ENCODE measurements at places on chromosomes 2 and 18.
A peak's percentile ranks its signal among the peaks of the same experiment; 100 is the strongest.

GRCh38 chr2:19442731-19443130, 84.3 kb upstream of the OSR1 start:
- DNase-seq = no peak

GRCh38 chr2:12948961-12949353, 232.2 kb downstream of the TRIB2 start:
- DNase-seq = no peak

- DNase-seq = no peak
Measured at GRCh38 chr2:127124426-127124825, 17.5 kb upstream of the BIN1 start.

DNA sequence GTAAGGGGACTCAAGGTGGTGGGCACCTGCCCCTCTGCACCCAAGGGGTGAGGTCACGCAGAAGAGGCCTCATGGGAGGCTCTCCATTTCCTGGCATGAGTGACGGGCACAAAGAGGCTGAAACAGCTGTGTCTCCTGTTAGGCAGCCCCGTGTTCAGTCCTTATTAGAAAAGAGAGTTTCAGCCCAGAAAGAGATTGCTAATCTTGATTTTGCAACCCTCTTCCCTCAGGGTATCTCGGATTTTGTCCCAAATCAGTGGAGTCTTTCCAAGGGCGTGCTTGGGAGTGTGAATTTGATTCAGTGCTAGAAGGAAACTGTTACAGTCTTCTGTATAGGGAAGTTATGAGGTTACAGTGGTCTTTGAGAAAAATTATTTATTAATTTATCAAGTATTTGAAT, 10.4 kb downstream of the TNFRSF11A start:
- DNase-seq = no peak

GRCh38 chr2:45115181-45115580, 105.9 kb upstream of the SIX2 start:
- DNase-seq = no peak

GRCh38 chr18:76756531-76757253, 65.7 kb upstream of the ZNF236 start:
- DNase-seq = no peak

GRCh38 chr18:8163286-8163959, 445.8 kb upstream of the RAB12 start:
- DNase-seq = no peak

- no peak for DNase-seq
Measured at GRCh38 chr2:204051476-204051875, 114.9 kb downstream of the ICOS start.

- DNase-seq = no peak
Measured at GRCh38 chr2:32377928-32378327, 21.1 kb downstream of the BIRC6 start.

DNA sequence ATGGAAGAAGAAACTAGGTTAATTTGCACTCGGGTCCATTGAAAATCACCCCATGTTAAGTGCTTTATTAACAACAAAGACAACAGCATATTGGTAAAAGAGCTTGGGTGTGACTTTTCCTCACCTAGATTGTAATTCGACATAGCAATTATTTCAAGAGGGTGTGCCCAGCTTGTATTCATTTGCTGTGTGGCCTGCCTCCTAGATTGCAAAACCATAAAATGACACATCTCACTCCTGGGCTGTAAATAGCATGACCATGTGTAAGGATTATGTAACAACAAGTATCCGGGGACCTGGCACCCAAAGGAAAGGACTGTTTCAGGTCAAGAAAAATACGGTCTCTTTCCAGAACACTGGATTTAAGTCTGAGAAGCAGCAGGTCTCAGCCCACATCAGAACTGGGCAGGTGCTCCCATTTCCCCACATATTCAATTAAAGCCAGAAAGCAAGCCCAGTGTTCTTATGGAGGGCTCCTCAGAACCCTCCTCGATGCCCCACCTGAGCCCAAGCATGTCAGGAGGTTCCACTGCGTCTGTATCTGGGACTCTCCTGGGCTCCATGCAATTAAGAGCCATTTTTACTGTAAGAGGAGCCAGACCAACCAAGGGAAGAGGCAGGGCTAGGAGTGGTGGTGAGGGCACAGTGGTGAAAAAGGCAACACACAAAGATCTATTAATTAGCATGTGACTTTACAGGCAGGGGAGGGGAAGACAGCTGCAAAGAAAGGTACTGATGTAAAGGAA, 39.2 kb downstream of the MREG start:
- no peak for DNase-seq

- peak; percentile 68 for DNase-seq
Measured at GRCh38 chr2:127408004-127408806, 10.0 kb upstream of the PROC start.

DNA sequence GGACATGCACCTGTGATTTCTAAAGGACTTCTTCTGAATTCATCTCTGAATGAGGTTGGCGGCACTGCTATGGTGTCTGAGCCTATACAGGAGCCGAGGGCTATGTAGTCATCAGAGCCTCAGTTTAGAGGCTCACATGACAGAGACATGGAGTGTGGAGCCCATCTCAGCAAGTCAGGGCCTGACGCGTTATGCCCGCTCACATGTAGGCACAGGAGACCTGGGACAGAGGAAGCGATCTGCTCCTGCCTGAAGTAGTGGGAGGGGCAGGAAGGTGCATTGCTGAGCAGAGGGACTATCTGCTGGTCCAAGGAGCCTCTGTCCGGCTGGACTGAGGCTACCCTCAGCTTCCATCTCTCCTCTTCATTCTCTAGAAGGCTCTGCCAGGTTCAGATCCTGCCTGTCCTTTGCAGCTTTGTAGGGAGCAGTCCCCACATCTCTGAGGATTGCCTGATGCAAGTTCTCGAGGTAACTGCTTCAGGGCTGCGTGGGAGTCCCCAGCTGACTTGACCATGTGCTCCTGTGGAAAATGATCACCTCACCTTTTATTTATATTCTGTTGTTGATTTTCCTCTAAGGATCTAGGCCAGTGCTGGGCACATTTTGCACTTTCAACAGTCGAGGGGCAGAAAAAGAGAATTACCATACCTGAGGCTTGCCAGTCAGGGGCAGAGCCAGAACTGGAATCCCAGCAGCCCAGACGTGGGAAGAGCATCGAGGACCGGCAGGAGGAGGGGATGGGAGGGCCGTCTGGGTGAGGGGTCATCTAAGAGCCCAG, 16.6 kb downstream of the KLHL29 start:
- no peak for DNase-seq

DNA sequence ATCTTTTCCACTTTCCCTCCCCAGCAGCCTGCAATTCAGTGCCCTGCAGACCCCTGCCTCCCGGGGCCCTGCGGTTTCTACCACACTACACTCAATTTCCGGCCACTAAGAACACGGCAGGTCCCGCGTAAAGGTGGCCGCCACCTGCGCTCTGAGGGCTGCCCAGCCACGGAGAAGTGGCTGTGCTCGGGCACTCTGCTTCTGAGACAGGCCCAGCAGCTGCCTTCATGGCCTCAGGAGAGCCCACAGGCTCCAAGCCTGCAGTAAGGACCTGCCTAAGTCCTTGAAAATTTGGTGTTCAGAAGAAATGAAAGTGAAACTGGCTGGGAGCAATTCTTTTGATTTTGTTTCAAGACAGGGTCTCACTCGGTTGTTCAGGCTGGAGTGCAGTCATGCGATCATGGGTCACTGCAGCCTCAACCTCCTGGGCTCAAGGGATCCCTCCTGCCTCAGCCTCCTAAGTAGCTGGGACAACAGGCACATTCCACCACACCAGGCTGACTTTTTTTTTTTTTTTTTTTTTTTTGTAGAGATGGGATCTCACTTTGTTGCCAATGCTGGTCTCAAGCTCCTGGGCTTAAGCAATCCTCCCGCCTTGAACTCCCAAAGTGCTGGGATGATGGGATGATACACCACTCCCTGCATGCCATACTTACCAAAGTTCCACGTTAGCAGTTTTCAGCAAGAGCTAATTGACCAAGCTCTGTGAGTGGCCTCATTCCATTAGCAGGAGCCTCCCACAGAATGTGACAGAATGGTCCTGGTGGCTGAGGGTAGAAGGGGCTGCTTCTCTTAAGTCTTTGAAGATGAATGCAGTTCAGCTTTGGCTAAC, 14.6 kb upstream of the ALPP start:
- no peak for DNase-seq

GRCh38 chr18:32760391-32760790, 12.4 kb downstream of the KLHL14 start:
- DNase-seq = no peak

GRCh38 chr2:209913786-209914345, 88.6 kb upstream of the RPE start:
- DNase-seq = no peak

Data from brain microvascular endothelial cell (primary cell).